Daoy (cell line): ENCODE measurements at places on chromosomes 16 and 17. TPM values are rescaled to one million over a fixed set of nuclear protein-coding genes. Genes with fewer than 3 reads are reported as not detected.

DNA sequence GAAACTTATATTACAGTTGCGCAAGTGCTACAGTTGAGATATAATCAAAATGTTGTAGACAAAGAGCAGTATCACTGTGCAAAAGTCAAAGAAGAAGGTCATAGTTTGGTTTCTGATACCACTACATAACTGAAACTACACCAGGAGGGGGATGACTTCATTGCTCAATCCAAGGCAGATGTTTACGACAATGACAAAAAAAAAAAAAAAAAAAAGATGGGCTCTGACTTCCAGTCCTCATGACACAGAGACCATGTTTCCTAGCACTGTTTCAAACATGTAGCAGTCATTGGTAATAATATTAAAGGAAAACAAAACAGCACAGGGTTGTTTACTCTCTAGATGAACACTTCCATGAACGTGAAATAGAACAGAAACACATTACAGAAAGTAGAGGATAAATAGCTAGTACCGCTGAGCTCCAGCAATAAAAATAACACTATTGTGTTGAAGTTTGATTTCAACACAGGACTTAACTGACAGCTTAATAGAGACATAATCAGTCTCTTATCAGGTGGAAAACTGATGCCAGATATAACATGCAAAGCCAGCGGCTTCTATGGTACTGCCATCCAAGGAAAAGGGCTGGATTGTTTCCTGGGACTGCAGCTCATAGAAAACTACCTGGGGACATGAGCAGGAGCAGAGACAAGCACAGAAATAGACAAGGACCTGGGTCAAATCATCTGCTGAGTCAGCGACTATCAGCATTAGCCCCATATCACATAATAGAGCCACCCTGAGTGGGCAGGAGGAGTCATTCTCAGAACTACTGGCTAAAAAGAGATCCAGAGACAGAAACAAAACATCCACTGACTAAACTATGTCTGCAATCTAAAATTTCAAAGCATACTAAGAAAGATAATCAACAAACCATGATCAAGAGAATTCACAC is 463.6 kb upstream of the SOX9 start:
- no peak for DNase-seq

DNA sequence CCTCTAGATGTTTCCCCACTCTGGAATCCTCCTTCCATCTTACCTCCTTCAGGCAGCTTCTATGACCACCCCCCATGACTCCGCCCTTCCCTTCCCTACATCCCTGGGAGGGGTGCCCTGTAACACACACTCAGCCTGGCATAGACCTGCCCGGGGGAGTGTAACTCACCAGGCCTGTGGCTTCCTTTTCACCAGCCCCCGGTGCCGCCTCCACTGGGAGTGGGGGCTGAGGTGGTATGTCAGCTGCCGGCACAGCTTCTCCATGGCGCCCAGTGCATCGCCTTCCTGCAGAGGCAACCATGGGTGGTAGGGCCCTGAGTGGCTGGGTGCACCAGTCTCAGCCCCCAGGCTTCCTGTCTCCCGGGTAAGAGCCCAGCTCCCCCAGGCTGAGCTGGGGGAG is 32.3 kb downstream of the TRPV2 start:
- no peak for DNase-seq

DNA sequence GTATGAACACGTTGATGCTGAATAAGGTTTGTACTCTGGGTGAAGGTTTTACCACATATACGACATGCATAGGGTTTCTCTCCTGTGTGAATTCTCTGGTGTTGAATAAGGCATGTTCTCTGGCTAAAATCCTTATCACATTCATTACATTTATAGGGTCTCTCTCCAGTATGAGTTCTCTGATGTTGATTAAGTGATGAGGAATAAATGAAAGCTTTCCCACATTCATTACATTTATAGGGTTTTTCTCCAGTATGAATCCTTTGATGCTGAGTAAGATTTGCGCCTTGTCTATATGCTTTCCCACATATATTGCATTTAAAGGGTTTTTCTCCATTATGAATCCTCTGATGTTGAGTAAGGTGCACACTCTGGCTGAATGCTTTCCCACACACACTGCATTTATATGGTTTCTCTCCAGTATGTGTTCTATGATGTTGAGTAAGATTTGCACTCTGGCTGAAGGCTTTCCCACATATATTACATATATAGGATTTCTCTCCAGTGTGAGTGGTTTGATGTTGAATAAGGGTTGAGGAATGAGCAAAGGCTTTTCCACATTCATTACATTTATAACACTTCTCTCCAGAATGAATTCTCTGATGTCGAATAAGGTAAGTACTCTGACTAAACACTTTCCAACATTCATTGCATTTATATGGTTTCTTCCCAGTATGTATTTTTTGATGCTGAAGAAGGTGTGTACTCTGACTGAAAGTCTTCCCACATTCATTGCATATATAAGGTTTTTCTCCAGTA is 16.9 kb downstream of the ZNF287 start:
- no peak for DNase-seq

GRCh38 chr17:82927311-82927660 is 87.5 kb upstream of the ZNF750 start:
- DNase-seq: no peak

GRCh38 chr17:47821424-47822391 is at the start of gene OSBPL7:
Gene OSBPL7 (minus strand): TSS chr17:47821794. CDS start chr17:47820278, 1,516 bp downstream.
- DNase-seq: peak; percentile 94

- DNase-seq: no peak
Measured at GRCh38 chr17:6346156-6346786, 88.7 kb downstream of the AIPL1 start.

DNA sequence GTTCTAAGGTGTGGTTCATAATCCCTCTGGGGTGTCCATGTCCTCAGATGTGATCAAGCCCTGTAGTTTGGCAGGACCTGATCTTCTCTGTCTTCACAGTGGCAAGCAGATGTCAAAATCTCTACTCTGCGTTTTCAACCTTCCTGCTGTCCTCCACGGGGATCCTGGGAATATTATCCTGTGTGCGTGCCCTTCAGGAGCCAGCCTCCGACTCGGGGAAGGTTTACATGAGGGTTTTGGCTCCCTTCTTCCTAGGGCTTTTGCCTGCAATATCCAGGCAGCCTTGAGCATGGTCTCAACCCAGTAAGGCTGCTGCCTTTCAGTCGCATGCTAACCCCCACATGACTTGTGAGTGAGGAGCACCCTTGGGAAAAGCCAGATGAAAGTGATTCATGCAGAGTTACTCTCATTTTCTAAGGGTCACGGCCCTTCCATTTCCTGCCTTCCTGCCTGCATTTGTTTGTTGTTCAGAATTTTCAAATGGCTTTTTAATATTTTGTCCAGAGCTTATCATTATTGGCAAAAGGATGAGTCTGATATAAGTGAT is 202.2 kb upstream of the CHMP6 start:
- DNase-seq: peak; percentile 94

GRCh38 chr17:32274101-32274500 is 8.5 kb downstream of the RHBDL3 start:
- DNase-seq: no peak

DNA sequence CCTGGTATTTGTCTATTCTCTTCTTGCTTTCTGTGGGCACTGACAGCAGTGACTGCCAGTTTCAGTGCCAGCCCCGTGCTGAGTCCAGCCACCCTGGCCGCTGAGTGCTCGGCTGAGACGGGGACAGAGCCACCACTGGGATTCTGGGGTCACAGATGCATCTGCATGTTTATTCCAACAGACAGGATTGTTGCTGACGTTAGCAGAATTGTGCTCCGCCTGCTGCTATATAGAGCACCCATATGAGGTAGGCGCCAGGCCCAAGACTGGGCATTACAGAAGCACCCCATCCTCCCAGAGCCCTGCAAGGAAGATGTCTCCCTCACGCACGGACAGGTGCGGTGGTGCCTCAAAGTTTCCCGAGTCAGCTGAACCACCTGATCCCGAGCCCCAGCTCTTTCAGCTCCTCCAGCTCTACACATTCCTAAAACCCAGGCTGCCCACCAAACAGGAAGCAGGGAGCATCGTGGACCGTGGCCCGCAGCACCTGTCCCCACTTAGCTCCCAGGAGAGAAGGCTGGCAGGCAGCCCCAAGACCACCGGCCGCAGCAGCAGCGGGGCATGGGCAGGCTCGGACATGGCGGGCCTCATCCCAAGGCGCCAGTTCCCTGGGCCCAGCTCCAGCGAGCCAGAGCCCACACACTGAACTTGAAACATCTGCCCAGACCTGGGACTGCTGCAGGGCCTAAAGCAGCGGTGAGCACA is 44.9 kb upstream of the RASD1 start:
- no peak for DNase-seq

Gene CA7
- total RNA-seq: not detected in 2 replicates

DNA sequence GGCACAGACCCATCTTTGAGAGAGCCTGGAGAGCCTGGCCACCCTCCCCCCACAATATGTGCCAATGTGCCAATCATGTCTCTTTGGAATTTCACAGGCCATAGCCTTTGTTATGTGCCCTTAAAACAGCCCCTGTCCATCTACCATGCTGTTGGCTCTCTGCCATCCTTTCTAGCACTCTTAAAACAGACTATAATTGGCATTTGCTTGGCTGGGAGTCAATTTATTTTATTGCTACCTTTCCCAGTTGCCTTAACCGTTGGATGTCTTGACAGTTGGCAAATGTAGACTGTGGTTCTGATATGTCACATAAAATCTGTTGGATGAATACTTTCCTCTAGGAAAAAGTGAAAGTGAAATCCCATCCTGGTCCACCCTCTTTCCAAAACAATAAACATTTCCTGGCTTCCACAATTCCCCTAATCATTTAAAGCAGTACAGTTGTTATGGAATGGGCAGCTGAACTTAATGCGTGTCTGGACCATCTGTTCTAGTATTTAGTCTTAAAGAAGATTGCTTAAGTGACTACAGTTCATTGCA is 394.0 kb downstream of the KCNJ2 start:
- no peak for DNase-seq

DNA sequence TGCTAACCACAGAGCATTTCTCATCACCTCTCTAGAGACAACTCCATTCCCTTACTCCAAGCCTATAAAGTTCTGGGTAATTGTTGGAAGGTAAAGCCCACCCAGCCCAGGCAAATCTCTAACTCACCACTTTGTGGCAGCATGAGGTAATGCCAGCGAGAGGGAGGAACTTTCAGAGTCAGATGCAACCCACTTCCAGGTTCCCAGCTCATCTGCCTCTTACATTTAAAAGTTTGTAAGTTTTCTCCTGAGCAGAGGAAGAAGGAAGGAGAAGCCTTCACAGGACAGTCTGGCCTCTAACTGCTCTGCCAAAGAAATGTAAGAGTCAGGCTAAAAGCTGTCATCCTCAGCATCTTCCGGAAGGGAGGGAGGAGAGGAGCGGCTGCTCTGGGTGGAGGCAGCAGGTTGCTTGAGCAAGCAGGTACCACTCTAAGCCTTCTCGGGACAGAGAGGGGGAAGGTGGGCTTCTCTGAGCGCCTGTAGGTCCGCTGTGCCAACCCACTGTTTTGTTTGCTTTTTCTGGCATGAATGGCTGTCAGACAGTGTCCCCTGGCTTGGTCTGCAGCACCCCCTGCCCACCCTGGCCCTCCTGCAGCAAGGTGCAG is 1.0 kb downstream of the ZNF319 start:
- peak; percentile 44 for DNase-seq
